ENCODE measurements at places on chromosomes 7 and 10.
A peak's percentile ranks its signal among the peaks of the same experiment; 100 is the strongest.

DNA sequence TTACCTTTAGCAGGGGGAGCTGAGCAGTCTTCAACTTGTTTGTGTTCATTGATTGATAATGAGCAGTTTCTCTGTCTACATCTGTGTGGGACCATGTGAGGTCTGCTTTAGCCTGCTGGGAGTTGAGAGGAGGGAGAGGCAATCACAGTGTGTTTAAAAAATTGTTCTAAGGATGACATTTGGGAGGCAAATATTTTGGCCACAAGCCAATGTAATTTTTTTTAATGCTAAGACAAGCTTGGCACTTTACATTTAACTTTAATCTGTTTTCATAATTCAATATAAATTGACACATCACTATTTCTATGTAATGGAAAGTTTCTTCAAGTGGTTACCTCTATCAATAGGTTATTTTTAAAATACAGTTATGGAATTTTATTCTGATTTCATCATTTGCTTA lies 55.9 kb upstream of the SEMA3A start:
- no peak for DNase-seq

- DNase-seq: no peak
Measured at GRCh38 chr7:3194501-3195141, 106.4 kb upstream of the SDK1 start.

DNA sequence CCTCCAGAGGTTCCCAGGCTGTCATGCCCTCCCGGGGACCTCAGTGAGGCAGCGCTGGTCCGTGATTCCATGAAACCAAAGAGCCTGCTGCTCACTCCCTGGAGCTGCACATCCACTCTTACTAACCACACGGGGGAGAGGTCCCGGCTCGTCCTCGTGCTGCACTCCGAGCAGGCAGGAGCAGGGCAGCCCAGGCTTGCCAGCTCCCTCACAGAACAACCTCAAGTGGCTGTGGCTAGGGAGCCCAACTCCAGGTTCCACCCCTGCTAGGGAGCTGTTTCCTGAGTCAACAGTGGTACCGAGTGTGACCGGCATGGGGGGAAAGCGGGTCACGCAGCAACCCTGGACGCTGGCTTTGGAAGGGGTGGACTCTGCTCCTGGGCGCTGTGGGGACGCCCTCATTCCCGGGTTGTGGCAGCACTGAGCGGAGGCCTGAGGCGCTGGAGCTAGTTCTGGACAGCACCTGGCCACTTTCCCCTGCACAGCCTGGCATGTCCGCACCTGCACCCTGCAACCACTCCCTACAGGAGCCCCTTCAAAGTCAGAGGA lies 27.9 kb upstream of the PPP2R2D start:
- no peak for DNase-seq

- no peak for DNase-seq
Measured at GRCh38 chr10:60937784-60938654, 6.0 kb downstream of the RHOBTB1 start.

DNA sequence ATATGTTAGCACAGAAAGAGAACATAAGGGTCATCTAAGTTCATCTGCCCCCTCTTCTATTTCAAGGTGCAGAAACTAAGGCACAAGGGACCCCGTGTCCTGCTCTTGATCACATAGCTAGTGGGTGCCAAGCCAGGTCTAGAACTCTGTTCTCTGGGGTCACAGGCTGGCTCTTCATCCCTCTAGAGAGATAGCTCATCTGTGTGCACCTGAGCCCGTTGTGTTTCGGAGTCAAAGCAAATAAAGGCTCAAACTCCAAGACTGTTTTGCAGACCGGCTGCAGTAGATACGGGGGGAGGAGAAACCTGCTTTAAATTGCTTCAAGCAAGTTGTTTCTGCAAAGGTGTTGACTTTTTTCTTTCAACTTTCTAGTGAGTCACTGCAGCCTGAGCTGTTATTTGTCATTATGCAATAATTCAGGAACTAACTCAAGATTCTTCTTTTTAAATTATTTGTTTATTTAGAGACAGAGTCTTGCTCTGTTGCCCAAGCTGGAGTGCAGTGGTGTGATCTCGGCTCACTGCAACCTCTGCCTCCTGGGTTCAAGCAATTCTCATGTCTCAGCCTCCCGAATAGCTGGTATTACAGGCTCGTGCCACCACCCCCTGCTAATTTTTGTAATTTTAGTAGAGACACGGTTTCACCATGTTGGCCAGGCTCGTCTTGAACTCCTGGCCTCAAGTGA lies 6.5 kb downstream of the BLVRA start:
- DNase-seq: no peak

DNA sequence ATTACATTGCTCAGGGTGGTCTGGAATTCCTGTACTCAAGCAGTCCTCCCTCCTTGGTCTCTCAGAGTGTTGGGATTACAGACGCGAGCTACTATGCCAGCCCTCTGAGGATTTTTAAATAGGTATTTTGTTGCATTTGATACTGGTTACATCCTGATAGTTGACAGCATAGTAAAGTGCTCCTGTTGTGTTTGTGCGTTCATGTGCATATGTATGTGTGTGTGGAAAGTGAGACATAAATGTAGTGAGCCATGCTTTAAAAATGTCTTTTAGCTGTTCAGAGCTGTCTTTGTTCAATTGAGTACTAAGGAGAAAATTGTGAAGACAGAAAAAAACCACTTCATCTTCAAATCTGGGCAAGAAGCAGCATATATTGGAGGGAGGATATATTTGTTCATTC lies 27.8 kb downstream of the ZNRF2 start:
- DNase-seq: no peak

DNA sequence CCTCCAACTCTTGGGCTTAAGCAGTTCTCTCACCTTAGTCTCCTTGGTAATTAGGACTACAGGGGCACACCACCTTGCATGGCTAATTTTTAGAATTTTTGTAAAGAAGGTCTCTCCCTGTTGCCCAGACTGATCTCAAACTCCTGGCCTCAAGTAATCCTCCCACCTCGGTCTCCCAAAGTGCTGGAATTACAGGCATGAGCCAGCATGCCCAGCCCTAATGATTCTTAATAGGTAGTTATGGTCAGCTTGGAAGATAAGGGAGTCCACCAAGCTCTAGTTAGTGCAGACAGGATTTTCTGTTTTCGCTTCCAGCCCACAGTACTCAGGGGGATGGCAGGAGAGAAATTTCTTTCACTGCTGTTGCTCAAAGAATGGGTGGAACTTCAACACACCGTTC lies 127.9 kb upstream of the PLXDC2 start:
- DNase-seq: no peak

DNA sequence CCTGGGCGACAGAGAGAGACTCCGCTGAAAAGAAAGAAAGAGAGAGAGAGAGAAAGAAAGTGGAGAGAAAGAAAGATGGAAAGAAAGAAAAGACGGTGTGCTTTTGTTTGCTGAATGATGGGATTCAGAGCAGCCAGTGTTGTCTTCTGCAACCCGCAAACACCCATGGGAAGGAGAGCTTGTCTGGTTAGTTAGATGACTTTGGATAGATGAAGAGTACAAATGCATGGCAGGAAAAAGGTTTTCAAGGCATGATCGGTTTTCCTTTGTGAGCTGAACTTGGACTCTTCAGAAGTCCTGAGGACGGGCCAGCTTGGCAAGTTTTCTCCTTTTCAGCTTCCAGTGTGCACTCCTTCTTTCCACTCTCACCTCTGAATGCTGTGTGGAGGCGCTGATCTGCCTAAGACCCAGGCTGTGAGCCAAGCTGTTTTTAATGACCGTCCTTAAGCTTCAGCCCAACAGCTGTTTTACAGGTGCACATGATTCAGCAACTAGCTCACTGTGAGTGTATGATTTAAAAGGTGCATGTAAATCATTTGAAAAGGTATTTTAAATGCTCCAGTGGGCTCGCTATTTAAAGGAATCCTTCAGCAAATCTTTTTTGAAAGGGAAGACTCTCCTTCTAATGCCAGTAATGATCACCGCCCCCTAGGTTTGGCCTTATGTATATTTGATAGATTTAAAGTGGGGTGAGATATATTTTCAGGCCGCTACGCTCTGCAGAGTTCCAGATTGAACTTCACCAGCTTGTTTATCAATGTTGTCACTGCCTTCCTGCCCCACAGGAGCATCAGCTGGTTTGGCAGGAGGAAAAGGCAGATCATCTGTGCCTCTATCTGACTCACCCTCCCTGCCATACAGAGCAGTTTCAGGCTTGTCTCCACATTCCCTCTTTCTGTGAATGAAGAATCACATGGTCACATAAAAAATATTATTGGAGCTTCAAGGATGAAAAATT lies 115.0 kb downstream of the PLXDC2 start:
- peak; percentile 82 for DNase-seq

GRCh38 chr10:74485283-74485682 lies 334.3 kb downstream of the ADK start:
- DNase-seq: no peak

GRCh38 chr7:77525231-77525630 lies 11.9 kb upstream of the PTPN12 start:
- no peak for DNase-seq

- no peak for DNase-seq
Measured at GRCh38 chr10:73585327-73585726, 5.8 kb downstream of the USP54 start.

- no peak for DNase-seq
Measured at GRCh38 chr10:19505320-19506312, 310.6 kb upstream of the PLXDC2 start.

- no peak for DNase-seq
Measured at GRCh38 chr10:92640107-92640506, 47.2 kb downstream of the KIF11 start.

GRCh38 chr7:117895276-117895675 lies 22.0 kb upstream of the CTTNBP2 start:
- no peak for DNase-seq

- no peak for DNase-seq
Measured at GRCh38 chr7:23852988-23853387, 143.0 kb downstream of the STK31 start.

- no peak for DNase-seq
Measured at GRCh38 chr10:122417667-122418066, 36.8 kb upstream of the ARMS2 start.

DNA sequence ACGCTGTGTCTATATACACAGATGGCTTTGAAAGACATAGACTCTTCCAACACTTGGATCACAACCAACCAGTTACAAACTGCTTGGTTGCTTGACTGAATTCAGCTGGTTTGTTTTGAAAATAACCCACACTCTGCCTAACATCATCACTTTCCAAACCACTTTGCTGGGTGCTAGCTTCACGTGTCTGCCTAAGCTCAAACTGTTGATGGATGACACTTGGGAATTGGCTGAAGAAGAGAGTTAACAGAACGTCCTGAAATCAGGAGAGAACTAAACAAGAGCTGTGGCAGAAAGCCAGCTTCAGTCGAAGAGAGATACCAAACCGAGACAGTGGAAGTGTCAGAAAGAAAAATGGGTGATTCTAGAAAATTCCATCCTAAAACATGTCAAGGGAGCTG lies 420.8 kb upstream of the AUTS2 start:
- DNase-seq: no peak

- no peak for DNase-seq
Measured at GRCh38 chr7:23356726-23357125, 57.6 kb downstream of the MALSU1 start.

DNA sequence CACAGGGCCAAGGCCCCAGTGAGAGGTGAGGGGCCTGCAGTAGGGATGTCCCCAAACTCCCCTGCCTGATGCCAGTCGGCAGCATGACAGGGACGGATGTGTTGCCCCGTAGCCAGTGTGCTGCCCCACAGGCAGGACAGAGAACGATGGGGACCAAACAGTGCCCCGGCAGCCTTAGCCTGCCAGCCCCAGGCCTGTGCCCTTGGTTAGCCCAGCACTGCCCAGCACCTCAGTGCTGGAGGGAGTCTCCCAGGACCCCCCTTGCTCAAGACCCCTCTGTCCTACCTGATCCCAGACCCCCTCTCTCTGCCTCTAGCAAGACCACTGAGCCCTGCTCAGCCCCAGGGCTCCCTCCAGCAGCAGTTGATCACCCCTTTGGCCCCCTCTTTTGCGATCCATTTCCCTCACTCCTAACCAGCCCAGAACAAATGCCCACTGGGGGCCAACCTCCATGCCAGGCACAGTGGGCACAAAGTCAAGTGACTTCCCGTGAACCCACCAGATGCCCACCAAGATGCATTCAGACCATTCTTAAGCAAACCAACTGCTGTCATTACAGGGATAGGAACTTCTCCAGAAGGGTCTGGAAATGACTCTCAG lies 34.0 kb downstream of the OAT start:
- no peak for DNase-seq

DNA sequence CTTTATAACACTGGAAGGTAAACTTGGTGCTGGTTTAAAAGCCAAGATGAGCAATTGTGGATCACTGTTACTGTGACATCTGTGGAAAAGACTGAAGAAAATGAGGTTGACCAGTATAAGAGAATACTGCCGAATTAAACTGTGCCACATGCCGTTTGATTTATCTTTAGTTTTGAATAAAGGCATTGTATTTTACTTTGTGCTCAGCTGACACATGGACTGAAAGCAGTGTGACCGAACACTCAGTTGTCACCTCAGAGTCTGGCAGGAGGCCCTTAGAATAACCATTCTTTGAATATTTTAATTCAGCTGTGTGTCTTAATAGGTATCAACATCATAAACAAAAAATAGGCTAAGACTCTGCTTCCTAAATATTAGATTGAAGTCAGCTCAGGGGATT lies 133.7 kb upstream of the GJD4 start:
- no peak for DNase-seq

DNA sequence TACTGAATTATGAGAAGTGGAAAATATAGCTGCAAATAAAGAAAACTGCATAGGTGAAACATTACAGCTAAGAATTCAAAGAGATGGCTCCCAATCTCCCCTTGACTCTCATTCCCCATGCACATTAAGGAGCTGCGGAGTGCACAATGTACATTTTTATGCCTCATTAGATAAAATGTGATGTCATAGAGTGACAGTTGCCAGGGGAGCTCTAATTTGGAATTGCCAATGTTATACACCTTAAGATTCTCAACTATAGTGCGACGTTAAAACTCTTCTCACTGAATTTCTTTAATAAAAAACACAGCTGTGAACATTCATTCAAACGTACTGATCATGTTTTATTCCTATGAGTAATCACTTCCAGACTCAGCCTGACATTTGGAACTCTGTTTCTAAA lies 386.9 kb upstream of the CELF2 start:
- DNase-seq: no peak
